ENCODE measurements at places on chromosomes 7 and 10.
A peak's percentile ranks its signal among the peaks of the same experiment; 100 is the strongest.

GRCh38 chr10:80323311-80323710 lies 33.2 kb downstream of the DYDC1 start:
- no peak for DNase-seq

- DNase-seq = peak; percentile 60
Measured at GRCh38 chr10:133278577-133279265, 2.1 kb upstream of the ADAM8 start.

DNA sequence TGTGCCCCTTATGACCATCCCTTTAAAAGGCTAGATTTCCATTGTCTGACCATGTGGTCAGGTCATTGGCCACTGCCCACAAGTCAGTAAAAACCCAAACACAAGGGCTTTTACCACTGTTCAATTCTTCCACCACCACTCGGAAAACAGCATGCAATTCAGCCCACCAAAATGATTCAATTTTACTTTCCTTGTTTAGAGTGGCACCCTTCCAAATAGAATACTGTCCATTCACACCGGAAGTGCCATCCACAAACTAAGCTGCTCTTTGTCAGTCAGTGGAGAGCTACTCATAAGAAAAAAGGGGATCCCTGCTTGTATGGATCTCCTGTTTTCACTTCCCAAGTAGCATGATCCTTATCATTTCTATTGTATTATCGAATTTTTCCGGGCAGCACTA lies 350.7 kb upstream of the MBL2 start:
- no peak for DNase-seq

DNA sequence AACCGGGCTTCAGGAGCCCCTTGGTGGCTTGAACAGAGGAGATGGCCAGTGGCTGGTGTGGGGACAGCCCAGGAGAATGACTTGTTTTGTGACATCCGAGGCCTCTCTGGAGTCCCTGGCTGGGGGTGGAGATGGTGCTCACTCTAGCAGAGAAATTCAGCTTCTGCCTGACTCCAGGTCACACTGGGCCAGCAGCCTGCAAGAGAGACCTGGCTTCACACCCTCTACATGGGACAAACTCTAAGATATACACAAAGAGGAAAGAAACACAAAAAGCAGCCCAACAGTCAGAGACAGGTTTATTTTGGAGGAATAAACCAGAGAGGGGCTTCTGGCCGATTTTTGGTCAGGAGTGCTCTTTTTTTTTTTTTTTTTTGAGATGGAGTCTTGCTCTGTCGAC lies 132.8 kb downstream of the ELFN1 start:
- DNase-seq = no peak

- no peak for DNase-seq
Measured at GRCh38 chr10:31395695-31396094, 76.7 kb downstream of the ZEB1 start.

DNA sequence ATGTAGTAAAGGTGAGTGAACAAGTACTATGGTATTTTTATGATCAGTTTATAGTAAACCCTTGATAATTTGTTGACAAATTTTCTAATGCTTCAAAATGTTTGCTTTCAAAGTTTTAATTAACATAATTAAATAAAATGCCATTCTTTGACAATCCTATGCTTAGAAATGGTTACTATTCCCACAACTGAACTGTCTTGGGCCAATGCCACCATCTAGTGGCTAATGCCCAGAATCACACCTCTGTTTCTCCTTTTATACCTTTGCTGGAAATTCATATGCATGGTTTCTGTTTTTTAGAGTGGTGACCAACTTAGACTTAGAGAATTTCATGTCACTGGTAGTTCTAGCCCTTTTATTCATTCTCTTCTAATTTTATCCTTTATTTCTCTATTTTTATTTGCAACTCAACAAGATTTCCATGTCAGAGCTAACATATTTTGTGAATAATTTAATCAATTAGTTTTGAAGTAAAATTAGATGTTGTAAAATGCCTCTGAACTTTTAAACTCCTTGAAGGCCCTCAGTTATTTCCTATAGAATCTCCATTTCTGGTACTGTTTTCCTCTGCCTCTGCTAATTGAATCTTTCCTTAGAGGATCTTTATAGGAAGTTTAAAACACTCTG lies 31.1 kb downstream of the PCGF5 start:
- DNase-seq = peak; percentile 8

GRCh38 chr7:97078023-97078969 lies 39.2 kb upstream of the SDHAF3 start:
- no peak for DNase-seq

- DNase-seq = no peak
Measured at GRCh38 chr10:79128923-79129305, 60.1 kb downstream of the ZMIZ1 start.

DNA sequence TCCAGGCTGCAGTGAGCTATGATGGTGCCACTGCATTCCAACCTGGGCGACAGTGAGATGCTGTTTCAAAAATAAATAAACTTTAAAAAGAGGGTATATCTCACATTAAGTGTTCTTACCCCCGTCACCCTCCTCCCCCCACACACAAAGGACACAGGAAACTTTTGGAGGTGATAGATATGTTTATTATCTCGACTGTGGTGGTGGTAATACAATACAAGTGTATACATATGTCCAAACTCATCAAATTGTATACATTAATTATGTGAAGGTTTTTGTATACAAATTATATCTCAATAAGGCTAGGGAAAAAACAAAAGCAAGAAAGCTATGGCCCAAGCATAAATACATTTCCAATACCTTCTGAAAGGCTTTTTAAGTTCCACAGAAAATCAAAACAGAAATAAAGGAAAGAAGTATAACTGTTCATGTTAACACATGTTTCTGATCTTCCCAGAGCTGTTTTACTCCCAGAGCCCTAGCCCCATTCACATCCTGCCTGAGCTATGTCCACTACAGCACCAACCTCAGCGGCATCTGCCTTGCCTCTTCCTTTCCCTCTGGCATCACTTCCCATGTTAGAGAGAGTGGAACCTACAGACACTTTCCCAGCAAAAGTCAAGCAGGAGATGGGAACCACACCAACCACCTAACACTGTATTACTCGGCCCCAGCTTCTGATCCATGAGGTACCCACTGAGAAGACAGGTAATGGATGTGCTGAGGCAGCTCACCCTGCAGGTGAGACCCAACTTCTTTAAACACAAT lies 48.1 kb downstream of the SGMS1 start:
- no peak for DNase-seq

- DNase-seq = no peak
Measured at GRCh38 chr7:67518580-67518979, 521.9 kb downstream of the TYW1 start.

DNA sequence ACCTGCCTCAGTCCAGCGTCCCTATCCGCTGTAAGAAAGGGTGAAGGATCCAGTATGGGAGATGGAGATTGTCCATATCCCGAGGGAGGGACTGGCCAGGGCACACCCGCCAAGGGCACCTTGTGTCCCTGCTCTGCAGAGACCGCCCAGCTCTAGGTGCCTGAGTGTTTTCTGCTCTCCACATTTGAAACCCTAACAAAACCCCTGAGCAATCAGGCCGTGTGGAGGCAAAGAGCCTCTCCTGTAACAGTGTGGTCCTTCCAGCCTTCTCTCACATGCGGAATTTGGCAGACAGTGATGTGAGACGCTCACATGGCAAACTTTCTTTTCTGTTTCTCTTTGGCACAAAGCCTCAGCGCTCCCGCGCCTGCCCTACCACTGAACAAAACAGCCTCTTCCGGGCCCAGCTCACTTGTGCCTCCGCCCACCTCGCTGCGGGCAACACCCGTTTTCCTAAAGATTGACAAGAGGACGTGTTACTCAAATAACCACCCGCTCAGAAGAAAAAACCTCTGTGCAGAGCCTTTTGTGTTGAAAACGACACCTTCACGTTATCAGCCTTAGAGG lies 514.8 kb downstream of the DNAJB6 start:
- no peak for DNase-seq

GRCh38 chr10:127993056-127993690 lies 86.3 kb downstream of the PTPRE start:
- no peak for DNase-seq

GRCh38 chr7:136509466-136509865 lies 359.0 kb upstream of the CHRM2 start:
- no peak for DNase-seq

GRCh38 chr7:112512451-112513210 lies 31.8 kb downstream of the LSMEM1 start:
- DNase-seq = no peak

DNA sequence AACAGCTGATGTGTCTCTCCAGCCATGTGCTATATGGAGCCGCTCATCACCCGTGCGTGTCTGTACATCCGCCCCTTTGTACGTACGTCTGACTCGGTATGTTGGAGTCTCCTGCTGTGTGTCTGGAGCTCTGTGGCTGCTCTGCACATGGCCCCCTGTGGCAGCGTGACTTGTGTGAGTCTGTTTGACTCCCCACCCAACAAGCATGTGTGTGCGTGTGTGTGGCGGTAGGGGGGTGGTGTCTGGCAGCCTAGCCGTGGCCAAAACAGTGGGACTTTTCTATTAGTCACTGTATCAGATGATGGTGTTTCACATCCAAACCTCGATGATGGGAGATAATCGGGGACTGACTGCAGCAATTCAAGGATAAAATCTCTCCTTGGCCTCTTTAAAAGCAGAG lies 94.1 kb downstream of the COL13A1 start:
- DNase-seq = no peak

GRCh38 chr7:103989200-103989784 lies at the start of gene RELN:
RELN (minus strand) TSS chr7:103989658; CDS start chr7:103989356, 302 bp downstream.
- no peak for DNase-seq

- DNase-seq = no peak
Measured at GRCh38 chr10:124094419-124094785, 1.0 kb upstream of the CHST15 start.

DNA sequence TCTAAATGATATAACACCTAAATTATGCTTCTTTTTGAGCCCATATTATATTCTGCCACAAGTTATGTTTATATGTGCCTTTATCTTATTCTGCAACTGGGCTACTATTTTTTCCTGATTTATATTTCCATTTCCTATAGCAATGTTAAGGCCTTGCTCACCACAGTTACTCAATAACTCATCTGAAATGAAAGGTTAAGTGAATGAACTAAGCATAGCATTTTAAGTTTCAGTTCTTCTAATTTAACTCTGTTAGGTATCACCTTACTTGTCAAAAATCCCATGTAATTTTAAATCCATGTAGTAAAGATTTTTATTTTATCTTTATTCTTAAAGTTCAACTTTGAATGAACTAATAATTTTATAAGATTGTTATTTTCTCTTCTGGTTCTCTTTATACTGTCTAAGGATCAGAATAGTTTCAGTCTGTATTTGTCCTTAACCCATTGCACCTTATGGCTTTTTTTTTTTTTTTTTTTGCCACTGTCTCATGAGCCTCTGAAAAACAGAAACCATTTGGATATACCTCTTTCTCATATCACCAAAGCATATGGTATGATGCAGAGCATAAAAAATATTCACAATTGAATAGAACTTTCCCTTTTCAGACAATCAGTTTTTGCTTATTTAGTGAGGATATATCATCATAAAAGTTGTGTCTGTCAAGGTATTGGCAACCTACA lies 301.8 kb upstream of the ZWINT start:
- DNase-seq = no peak

GRCh38 chr7:90715067-90715466 lies 118.9 kb downstream of the CDK14 start:
- no peak for DNase-seq

GRCh38 chr7:158244873-158245723 lies 342.5 kb downstream of the PTPRN2 start:
- DNase-seq = no peak

DNA sequence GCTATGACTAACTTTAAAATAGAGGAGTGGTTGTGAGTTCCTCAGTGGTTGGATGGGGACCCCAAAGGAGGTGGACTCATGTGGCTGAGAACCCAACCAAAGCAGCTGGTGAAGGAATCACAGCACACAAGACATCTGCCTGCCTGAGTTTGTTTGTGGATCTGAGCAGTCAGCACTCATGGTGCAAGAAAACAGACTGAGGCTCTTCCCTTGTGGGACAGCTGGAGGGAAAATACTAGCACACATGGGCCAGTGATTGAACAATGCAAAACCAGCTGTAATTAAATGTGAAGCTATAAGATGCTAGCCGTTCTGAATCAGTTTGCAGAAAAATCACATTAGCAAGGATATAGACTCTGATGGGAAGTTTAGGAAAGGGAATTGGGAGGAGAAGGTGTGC lies 707.3 kb downstream of the GRID1 start:
- no peak for DNase-seq

Measured in GM18507 (cell line).